ENCODE measurements at places on chromosomes 6 and 20. TPM values are rescaled to one million over a fixed set of nuclear protein-coding genes. Genes with fewer than 3 reads are reported as not detected.
A peak's percentile ranks its signal among the peaks of the same experiment; 100 is the strongest.

Gene RBPJL
- not detected for total RNA-seq

Gene SNAP25
- 2.4 TPM for total RNA-seq

Gene EEF1A2
- total RNA-seq: 2.4 TPM

Gene TRIM40
- 0.40 TPM for total RNA-seq

Gene MAPK13
- total RNA-seq: 200 TPM

Gene ZNF165
- 4.1 TPM for total RNA-seq

Gene TP53TG5
- 0.14 TPM for total RNA-seq

Gene TBX18
- total RNA-seq: 0.14 TPM

Gene LRRC73
- not detected for total RNA-seq

Gene HCRTR2
- not detected for total RNA-seq

Gene C6orf132
- total RNA-seq: 44.4 TPM

Gene MICA
- 7.8 TPM for total RNA-seq

GRCh38 chr6:146805546-146806325 lies 207.0 kb downstream of the ADGB start:
- no peak overlapping the region for H3K4me3 ChIP-seq
- H3K36me3 ChIP-seq: no peaks in the 10 kb centered on the region
- H3K27me3 ChIP-seq: no peaks in the 10 kb centered on the region
- H3K4me1 ChIP-seq: no peaks in the 10 kb centered on the region
- no peak overlapping the region for H3K27ac ChIP-seq

GRCh38 chr6:25054469-25054868 lies 118.7 kb upstream of the RIPOR2 start:
- H3K4me3 ChIP-seq: no peak overlapping the region
- DNase-seq: no peak
- H3K27ac ChIP-seq: peak overlapping the region; percentile 71
- H3K27me3 ChIP-seq: no peaks in the 10 kb centered on the region
- H3K4me1 ChIP-seq: no peaks in the 10 kb centered on the region

DNA sequence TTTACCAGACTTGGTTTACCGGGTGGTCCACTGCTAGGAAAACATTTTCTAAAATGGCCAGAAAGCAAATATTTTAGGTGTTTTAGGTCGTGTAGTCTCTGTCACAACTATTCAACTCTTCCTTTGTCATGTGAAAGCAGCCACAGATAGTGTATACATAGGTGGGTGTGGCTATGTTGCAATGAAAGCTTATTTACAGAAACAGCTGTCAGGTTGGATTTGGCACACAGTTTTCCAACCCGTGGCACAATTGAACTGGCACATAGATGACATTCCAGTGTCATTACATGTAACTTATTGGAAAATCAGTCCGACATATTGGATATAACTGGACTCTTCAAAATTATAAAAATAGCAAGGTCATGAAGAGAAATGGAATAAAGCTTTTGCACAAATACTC lies 68.9 kb upstream of the KCNQ5 start:
- H3K36me3 ChIP-seq: no peaks in the 10 kb centered on the region
- no peak overlapping the region for H3K4me3 ChIP-seq
- no peak for DNase-seq

GRCh38 chr20:12318043-12318442 lies 400.4 kb downstream of the BTBD3 start:
- H3K36me3 ChIP-seq: no peaks in the 10 kb centered on the region
- no peak overlapping the region for H3K27ac ChIP-seq
- H3K27me3 ChIP-seq: no peaks in the 10 kb centered on the region
- no peak overlapping the region for H3K4me3 ChIP-seq

GRCh38 chr6:85966828-85967227 lies 324.1 kb upstream of the SYNCRIP start:
- no peaks in the 10 kb centered on the region for H3K27me3 ChIP-seq
- DNase-seq: no peak
- no peak overlapping the region for H3K27ac ChIP-seq
- H3K4me3 ChIP-seq: no peak overlapping the region

DNA sequence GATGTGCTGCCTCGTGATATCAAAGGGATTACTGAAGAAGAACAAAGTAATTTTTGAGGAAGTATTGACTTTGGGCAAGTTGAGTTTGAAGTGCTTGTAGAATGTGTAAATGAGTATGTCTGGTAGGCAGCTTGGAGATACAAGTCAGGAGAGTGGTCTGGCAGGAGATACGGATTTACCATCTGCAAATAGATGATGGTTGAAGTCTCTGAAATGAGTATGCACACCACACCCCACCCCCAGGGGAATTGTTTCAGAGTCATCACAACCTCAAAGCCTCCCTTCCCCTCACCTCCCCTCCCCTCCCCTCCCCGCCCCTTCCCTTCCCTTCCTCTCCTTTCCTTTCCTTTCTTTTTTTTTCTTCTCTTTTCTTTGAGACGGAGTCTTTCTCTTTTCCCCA lies 16.4 kb upstream of the MCUR1 start:
- no peak for DNase-seq
- H3K27ac ChIP-seq: no peak overlapping the region
- H3K4me1 ChIP-seq: no peaks in the 10 kb centered on the region

DNA sequence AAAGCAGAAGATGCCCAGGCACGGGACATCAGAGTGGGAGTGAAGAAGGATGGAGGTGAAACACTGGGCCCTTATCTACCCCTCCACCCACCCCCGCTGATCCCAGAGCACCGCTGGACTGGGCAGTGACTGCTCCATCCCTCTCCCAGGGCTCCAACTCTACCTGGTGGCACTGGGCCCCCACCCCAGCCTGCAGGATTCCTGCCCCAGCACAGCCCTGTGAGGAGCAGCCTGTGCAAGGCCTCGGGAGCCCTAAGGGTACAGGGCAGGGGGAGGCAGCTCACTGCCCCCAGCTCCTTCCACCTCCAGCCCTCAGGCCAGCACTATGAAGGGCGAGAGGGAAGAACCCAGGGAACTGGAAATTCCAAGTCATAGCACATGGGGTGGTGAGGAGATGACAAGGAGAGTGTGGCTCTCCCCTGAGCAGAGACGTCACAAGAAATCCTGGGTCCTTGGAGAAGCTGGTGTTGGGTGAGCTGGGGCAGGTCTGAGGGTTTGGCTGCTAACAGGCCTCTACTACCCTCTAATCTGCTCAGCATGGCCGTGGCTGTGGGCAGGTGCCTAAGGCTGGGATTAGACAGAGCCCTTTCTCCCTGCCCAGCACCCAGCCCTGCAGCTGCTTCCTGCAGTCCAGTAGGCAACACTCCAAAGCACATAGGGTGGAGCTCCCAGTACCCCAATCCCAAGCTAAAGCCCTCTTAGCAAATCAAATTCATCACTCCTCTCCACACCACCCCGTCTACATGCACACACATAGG lies 3.5 kb downstream of the CST3 start:
- DNase-seq: no peak
- H3K4me1 ChIP-seq: peaks cover 23% of the 10 kb centered on the region
- no peaks in the 10 kb centered on the region for H3K36me3 ChIP-seq
- H3K4me3 ChIP-seq: no peak overlapping the region

- H3K36me3 ChIP-seq: no peaks in the 10 kb centered on the region
- no peak for DNase-seq
- peaks cover 4% of the 10 kb centered on the region for H3K27me3 ChIP-seq
- H3K4me1 ChIP-seq: peaks cover 2% of the 10 kb centered on the region
- H3K27ac ChIP-seq: no peak overlapping the region
Measured at GRCh38 chr20:24951536-24952083, 2.5 kb downstream of the CST7 start.

GRCh38 chr20:49747707-49748524 lies 34.2 kb upstream of the B4GALT5 start:
- no peaks in the 10 kb centered on the region for H3K27me3 ChIP-seq
- peak overlapping the region; percentile 64 for H3K27ac ChIP-seq
- no peak overlapping the region for H3K4me3 ChIP-seq

GRCh38 chr20:4261333-4262284 lies 246.3 kb upstream of the RNF24 start:
- H3K4me1 ChIP-seq: no peaks in the 10 kb centered on the region
- H3K4me3 ChIP-seq: no peak overlapping the region
- H3K27ac ChIP-seq: no peak overlapping the region
- no peaks in the 10 kb centered on the region for H3K36me3 ChIP-seq
- no peaks in the 10 kb centered on the region for H3K27me3 ChIP-seq

DNA sequence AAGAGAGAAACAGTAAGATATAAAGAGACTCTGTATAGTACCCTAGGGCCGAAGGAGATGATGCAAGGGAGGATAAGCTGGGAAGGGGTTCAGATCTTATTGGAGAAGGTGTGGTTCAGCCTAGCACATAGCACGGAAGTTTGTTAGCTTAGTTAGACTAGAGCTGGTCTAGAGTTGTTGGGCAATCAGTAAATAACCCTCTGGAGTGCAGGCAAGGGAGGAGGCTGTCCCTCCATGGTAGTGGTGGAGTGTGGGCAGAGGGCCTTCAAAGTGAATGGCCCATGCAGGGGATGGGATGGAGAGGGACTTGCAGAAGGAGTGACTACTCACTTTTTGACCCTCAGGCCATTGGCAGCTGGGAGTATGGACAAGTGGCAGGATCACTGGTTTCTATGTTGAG lies 20.0 kb downstream of the TULP4 start:
- H3K27me3 ChIP-seq: no peaks in the 10 kb centered on the region
- H3K27ac ChIP-seq: no peak overlapping the region
- H3K4me3 ChIP-seq: no peak overlapping the region
- H3K36me3 ChIP-seq: no peaks in the 10 kb centered on the region
- H3K4me1 ChIP-seq: peaks cover 11% of the 10 kb centered on the region

GRCh38 chr6:9085709-9086070 lies 650.3 kb upstream of the SLC35B3 start:
- H3K4me3 ChIP-seq: no peak overlapping the region
- DNase-seq: no peak
- no peak overlapping the region for H3K27ac ChIP-seq

GRCh38 chr6:79042088-79042798 lies 35.8 kb downstream of the PHIP start:
- no peak for DNase-seq
- H3K27me3 ChIP-seq: no peaks in the 10 kb centered on the region
- no peak overlapping the region for H3K27ac ChIP-seq
- H3K4me3 ChIP-seq: no peak overlapping the region

GRCh38 chr20:33261465-33261864 lies 21.5 kb upstream of the BPIFB1 start:
- no peaks in the 10 kb centered on the region for H3K36me3 ChIP-seq
- H3K4me1 ChIP-seq: no peaks in the 10 kb centered on the region
- no peak overlapping the region for H3K27ac ChIP-seq
- peaks cover 9% of the 10 kb centered on the region for H3K27me3 ChIP-seq
- DNase-seq: no peak

GRCh38 chr20:33863440-33864323 lies 52.5 kb downstream of the CHMP4B start:
- H3K4me3 ChIP-seq: no peak overlapping the region
- peaks cover 18% of the 10 kb centered on the region for H3K4me1 ChIP-seq
- H3K27me3 ChIP-seq: no peaks in the 10 kb centered on the region
- no peaks in the 10 kb centered on the region for H3K36me3 ChIP-seq
- peak; percentile 37 for DNase-seq
- no peak overlapping the region for H3K27ac ChIP-seq

DNA sequence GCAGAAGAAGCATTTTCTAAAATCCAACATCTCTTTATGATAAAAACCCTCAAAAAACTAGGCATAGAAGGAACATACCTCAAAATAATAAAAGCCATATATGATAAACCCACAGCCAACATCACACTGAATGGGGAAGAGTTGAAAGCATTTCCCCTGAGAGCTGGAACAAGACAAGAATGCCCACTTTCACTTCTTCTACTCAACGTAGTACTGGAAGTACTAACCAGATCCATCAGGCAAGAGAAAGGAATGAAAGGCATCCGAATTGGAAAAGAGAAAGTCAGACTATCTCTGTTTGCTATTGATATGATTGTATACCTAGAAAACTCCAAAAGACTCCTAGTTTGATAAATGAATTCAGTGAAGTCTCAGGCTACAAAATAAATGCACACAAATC lies 7.9 kb upstream of the CDK19 start:
- no peaks in the 10 kb centered on the region for H3K27me3 ChIP-seq
- no peaks in the 10 kb centered on the region for H3K36me3 ChIP-seq
- no peak overlapping the region for H3K4me3 ChIP-seq
- no peak for DNase-seq
- no peaks in the 10 kb centered on the region for H3K4me1 ChIP-seq

Data from transverse colon (tissue), 4 donors.